ENCODE measurements at places on chromosomes 5 and 9.

GRCh38 chr5:149837680-149838269, 106.8 kb downstream of the PDE6A start:
- peak; percentile 85 for DNase-seq

DNA sequence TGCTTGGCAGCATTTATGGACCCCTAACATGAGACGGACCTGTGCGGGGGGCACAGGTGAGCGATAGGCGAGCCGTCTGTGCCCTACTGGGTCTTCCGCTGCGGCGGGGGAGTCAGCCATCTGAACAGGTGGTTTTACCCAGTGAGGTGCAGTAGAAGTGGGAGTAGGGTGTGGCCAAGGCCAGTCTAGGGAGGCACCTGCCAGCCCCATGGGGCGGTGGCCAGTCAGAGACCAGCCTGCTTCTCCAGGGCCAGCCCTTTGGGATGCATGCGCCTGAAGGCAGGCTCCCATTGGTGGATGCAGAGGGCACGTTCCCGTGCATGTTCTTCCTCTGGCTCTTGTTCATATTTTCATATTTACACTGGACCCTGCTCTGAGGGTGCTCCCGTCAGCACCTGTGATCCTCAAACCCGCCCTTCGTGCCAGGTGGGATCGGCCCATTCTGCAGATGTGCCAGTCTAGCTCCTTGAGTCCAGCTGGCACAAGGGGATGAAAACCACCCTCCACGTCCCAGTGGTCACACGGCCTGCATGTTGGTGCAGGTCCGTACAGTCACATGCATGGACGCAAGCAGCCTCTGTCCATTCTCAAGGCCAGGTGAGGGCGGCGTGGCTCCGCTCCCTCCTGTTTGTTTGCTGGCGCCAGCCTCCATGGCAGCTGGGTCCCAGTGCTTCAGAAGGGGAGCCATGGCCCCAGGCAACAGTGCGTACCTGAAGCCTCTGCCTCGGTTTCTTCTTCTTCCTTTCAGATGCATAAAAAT, 9.0 kb downstream of the COL5A1 start:
- DNase-seq: no peak

- no peak for DNase-seq
These were observed 11.7 kb upstream of the TENT4A start for GRCh38 chr5:6701491-6701890.

DNA sequence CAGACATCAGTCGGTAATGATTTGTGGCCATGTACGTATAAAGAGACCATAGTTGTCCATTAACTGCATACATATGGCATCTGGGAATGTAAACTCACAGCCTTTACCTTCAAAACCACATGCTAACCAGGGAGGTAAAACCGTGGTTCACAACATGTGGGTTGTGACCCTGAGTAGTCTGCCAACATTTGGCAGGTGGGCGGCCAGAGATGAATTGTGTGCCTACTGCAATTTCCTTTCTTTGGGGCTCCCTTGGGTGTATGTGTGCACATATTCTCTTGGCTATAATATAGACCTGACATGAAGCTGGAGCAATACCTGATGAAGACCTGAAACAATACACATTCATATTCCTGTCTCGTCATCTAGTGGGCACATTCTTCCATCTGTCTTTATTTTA, 396.0 kb downstream of the MLLT3 start:
- DNase-seq: no peak

- no peak for DNase-seq
These were observed 16.4 kb upstream of the PPP1R26 start for GRCh38 chr9:135463140-135463539.

DNA sequence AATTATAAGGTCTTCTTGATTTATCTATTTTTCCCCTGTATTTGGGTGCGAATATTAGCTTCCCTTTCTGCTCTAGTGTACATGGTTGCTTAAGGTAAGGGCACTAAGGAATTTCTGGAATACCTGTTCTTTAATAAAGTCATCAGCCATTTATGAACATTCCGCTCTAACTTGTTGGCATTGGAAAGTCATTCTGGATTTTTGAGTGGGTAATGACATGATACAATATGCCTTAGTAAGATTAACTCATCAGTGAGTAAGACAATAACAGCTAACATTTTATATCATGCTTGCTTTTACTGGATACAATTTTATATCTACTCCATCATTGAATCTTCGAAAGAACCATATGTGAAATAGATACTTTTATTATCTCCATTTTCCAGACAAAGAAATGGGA, 196.1 kb downstream of the ARRDC3 start:
- no peak for DNase-seq

GRCh38 chr5:42888771-42889170, 77.1 kb upstream of the SELENOP start:
- no peak for DNase-seq

DNA sequence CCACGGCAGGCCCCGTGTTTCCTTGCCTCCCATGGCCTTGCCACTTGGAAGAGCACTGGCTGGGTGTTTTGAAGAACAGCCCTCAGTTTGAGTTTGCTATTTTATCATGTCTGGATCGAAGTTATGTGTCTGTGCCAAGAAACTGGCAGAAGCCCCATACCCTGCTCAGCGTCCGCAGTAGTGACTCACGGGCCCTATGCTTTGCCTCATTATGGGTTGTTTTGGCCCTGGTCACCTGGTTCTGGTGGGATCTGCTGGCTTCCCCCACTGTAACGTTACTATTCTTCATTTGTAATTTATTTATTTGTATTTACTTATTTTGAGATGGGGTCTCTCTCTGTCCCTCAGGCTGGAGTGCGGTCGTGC, 42.3 kb upstream of the NKD2 start:
- no peak for DNase-seq

GRCh38 chr9:116501871-116502270, 185.2 kb upstream of the TRIM32 start:
- no peak for DNase-seq

DNA sequence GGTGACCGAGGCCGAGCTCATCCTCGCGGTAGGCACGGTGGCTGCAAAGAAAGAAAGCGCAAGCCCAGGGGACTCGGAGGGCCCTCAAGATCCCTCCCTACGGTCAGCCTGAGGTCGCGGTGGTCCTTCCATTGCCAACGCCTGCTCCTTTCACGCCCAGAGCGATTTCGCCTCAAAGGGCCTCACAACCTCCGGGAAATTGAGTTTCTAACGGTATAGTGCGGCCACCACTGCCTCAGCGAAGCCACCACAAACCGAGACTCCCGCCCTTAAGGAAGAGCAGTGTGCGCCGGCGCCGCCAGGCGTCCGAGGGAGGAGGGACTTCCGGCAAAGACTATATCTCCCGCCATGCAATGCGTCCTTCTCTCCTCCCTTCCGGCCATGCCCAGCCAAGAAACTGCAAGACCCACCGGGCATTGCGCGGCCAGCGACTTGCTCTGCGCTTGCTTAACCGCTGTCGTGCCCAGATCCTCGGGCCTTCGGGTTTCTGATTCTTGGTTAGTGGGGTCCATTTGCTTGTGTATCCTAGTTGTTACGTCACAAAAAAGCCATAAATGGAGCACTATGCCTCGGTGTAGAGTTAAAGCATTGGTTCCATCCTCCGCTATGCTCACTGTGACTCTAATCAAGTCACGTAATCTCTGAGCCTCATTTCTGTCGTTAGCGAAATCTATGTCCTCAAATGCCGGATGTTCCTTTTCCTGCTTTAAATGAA, at the start of gene HAUS6:
Gene HAUS6, minus strand, starts transcription at position 274 of the 715 bp plus-strand sequence. Its CDS starts 253 bp downstream, at position 21.
- DNase-seq: peak; percentile 57

DNA sequence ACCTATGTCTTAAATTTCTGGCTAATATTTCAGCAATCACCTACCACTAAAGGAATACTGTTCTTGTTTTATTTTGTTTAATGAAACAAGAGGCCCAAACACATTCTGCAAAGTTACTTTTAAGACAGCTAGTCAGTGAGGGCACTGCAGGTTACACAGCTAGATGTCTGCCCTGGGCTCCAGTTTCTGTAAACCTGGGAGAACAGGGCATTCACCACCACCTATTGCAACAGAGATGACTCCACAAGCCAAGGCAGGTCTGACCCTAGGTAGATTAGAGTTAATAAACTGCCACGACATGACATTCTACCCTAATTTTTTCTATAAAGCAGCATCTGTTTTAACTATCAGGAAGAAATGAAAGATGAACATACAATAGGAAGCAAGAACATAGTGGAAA, 90.8 kb downstream of the SLF1 start:
- DNase-seq: no peak

DNA sequence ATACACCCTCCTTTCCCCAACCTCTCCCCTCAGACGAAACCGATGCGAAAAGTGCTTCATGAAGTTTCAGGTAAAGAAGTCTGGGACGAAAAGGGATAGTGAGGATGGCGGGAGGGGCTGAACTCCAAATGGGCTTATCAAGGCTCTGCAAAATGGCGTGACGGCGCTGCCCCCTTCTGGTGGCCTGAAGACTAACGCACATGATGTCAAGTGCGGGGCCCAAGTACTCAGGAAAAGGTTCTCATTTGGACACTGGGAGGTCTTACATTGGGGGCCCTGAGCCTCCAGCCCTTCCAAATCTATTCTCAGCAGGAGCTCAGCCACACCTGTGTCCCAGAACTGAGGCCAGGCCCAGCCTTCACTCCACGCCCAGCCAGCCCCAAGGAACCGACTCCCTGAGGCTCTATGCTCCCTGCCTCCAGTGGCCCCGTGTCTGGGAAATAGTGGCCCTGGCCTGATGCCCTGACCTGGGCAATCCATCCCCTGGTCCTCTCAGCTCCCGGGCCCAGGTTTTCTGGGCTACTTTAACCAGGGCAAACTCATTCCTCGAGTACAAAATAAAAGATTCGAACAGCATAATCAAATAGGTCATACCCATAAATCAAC, 119.9 kb downstream of the KCNIP1 start:
- DNase-seq: no peak

DNA sequence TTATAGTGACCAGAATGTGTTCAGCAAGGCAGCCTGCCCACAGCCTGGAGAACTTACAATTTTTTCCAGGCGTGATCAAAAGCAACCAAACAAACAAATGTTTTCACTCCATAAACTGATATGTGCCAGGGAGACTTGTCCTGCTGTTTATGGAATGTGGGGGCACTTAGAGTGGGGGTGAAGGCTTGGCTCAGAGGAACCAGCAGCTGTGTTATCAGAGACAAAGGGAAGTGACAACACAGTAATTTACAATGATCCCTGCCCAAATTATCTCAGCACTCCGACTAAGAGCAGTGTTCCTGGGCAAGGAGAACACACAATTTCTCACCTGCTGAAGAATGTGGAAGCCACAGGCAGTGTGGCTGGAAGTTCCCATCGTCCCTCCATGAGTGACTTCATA, 429.1 kb upstream of the IRX4 start:
- no peak for DNase-seq

- DNase-seq: peak; percentile 82
These were observed 43.9 kb downstream of the CRB2 start for GRCh38 chr9:123399803-123400378.

All from HuH-7.5 (cell line).